Stimulated activated CD8-positive, alpha-beta memory T cell treated with anti-CD3 and anti-CD28 coated beads, Interleukin-4, amount 100 ng/mL, for 4 hours (primary cell): ENCODE measurements at places on chromosomes 4 and X.

GRCh38 chr4:26746802-26747213, 113.8 kb upstream of the STIM2 start:
- DNase-seq, result no peak

DNA sequence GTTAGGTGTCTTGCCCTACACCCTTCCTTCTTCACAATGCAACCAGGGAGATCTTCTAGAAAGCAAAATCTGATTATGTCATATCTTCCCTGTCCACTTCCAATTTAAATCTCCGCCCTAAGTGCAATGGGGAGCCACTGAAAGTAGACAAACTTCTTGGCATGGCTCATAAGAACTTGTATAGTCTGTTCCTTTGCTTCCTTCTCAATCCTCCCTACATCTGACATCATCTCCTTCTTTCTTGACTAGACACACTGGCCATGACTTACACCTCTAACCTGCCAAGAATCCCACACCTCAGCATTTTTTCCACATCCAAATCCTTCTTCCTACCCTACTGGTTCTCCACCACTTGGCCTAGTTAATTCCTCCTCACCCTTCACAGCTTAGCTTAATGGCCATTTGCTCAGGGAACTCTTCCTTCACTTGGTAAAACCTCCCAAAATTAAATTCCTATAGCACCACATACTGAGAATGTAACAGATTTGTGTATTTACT, 55.1 kb downstream of the NCAPG start:
- DNase-seq, result no peak

GRCh38 chr4:53061091-53061850, 199.2 kb downstream of the RASL11B start:
- DNase-seq, result no peak

DNA sequence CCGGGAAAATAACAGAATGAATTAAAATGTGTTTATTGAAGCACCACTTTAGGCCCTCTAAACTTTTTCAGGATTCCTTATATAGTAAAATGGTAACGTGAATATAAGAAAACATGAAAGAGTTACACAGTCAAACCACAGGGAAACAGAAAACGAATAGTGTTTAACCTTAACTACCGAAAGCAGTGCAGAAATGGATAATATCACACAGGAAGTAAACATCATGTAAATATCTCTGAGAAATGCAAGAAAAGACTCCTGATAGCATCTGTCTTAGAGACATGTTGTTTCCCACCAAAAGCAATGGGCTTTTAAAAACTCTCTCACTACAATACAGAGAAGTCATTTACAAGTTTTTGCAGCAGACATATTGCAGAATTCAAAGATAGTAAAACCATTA, 323.9 kb upstream of the CXXC4 start:
- DNase-seq, result no peak

DNA sequence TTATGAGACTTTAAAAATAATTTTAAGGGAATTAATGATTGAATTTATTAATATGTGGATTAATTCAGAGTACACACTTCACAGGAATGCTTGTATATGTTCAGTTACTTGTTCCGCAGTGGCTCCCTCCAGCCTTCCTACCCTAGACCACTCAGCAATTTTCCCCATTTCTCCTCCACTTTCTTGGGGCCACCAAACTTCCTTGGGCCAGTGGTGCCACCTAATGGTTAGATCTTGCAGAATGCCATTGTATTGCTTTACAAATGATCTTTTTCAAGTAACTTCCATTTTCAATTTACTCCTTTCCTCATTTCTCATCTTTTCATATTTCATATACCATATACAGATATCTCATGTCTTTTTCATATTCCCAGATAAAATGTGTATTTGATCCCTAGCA, 3.6 kb upstream of the RNF175 start:
- no peak for DNase-seq

DNA sequence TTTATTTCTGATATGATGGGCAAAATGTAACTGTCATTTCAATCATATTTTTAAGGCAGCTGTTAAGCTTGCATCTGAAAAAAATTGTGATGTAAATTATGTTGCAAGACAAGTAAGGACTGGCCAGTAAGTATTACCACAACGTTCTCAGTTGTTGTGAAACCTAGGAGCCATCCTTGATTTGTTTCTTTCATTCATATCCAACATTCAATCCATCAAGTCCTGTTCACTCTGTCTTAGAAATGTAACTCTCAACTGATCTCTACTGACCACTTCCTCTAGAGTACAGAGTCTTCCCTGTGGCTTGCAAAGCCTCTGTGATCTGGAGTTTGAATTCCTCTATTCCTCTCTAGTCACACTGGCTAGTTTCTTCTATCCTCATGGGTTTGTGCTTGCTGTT, 161.4 kb upstream of the MAD2L1 start:
- DNase-seq, result no peak

GRCh38 chrX:80317646-80318045, 102.6 kb upstream of the TENT5D start:
- no peak for DNase-seq

GRCh38 chrX:132480581-132481203, 8.1 kb downstream of the MBNL3 start:
- peak; percentile 9 for DNase-seq

DNA sequence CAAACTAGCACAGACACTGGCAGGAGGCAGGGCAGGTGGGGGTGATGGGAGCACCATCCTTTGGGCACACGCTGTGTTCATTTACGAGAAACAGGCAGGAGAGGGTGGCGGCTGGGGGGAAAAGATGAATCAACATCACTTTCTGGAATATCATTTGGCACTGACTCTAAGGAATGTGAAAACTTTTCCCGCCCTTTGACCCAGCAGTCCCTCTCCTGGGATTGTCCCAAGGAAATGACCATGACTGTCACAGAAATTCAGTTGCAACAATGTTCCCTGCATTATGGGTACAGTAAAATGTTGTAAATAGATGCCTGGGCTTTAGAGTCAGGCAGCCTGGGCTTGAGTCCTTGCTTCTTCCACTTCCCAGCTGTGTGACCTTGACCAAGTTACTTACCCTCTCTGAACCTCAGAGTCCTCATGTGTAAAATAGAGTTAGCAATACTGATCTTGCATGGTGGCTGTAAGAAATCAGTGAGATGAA, 58.6 kb downstream of the ABLIM2 start:
- no peak for DNase-seq

GRCh38 chrX:20639115-20639514, 372.4 kb upstream of the RPS6KA3 start:
- DNase-seq, result no peak

DNA sequence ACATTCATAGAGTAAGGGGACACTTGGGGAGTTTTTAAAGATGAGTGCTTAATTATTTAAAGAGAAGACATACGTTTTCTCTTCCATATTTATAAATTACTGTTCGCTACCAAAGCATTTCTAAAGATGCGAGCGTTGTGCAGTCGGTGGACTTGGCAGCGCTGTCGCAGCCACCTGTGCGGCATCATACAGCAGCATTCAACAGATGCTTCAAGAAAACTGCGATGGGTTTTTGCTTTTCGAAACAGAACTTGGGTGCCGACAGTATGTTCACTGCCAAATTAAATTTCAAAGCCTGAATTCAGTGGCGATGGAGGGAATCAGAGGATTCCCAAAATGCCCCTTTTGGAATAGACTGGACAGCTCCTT, 1.6 kb upstream of the HTR2C start:
- no peak for DNase-seq

GRCh38 chr4:7956270-7956808, 16.7 kb upstream of the AFAP1 start:
- no peak for DNase-seq

GRCh38 chr4:119080721-119081541, 54.7 kb upstream of the MYOZ2 start:
- no peak for DNase-seq

DNA sequence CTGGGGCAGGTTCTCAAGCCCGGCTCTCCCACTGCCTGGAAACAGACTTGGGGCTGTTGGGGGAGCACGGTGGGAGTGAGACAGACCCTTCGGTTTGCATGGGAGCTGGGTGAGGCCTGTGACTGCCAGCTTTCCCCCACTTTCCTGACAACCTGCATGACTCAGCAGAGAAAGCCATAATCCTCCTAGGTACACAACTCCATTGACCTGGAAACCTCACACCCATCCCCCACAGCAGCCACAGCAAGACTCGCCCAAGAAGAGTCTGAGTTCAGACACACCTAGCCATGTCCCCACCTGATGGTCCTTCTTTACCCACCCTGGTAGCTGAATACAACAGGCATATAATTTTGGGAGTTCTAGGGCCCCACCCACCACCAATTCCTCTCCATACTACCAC, 57.6 kb upstream of the UBQLN2 start:
- no peak for DNase-seq

- no peak for DNase-seq
Measured at GRCh38 chrX:41302370-41302769, 31.6 kb upstream of the DDX3X start.

GRCh38 chr4:17635056-17635455, 20.6 kb downstream of the MED28 start:
- DNase-seq, result no peak

DNA sequence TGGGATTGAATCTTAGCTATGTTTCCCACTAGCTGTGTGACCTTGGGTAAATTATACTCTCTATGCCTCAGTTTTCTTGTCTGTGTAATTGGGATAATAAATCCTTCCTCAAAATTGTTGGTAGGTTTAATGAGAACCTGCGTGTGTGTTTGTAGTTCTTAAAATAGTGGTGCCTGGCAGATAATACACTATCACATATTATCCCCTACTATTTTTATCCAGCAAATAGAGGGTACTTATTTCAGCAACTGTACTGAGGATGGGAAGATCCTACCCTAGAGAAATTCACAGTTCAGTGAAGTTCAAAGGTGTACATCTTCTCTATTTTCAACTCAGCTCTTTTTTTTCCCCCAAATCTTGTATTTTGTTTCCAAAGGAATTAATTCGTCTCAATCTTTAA, 17.2 kb downstream of the ABHD18 start:
- DNase-seq, result no peak

- no peak for DNase-seq
Measured at GRCh38 chr4:119833611-119834010, 205.0 kb upstream of the PDE5A start.

DNA sequence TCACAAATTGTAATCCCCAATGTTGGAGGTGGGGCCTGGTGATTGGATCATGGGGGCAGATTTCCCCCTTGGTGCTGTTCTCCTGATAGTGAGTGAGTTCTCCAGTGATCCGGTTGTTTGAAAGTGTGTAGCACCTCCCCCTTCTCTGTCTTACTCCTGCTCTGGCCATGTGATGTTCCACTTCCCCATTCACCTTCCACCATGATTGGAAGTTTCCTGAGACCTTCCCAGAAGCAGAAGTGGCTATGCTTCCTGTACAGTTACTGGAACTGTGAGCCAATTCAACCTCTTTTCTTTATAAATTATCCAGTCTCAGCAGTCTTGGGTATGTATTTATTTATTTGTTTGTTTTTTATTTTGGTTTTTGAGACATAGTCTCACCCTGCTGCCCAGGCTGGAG, 143.2 kb downstream of the CPE start:
- DNase-seq, result no peak

- DNase-seq, result no peak
Measured at GRCh38 chr4:74327762-74328161, 19.5 kb downstream of the EPGN start.

DNA sequence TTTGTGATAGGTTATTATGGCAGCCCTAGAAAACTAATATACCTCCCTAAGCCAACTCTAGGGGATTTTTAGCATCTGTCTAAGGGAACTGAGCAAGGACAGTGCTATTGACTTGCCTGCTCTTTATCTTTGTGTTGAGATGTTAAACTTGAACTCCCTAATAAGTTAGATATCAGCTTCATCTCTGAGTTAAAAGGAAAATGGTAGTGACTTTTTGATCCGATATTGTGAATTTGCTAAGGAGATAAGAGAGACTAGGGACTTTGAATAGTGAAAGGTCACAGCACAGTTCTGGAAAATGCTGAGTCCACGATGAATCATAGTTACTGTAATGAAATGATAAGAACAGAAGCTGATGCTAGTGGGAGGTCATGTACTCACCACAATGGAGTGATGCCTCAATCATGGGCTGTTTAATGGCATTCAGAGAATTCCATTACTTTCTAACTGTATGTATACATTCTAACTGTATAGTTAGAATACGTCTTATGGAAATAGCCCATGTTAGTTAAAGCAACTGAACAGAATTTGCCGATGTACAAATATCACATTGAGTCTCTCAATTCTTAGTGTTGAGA, 147.2 kb downstream of the GLRA3 start:
- no peak for DNase-seq

GRCh38 chr4:104532677-104533076, 38.0 kb upstream of the CXXC4 start:
- DNase-seq, result no peak

- no peak for DNase-seq
Measured at GRCh38 chr4:153326513-153326912, 18.0 kb upstream of the MND1 start.

DNA sequence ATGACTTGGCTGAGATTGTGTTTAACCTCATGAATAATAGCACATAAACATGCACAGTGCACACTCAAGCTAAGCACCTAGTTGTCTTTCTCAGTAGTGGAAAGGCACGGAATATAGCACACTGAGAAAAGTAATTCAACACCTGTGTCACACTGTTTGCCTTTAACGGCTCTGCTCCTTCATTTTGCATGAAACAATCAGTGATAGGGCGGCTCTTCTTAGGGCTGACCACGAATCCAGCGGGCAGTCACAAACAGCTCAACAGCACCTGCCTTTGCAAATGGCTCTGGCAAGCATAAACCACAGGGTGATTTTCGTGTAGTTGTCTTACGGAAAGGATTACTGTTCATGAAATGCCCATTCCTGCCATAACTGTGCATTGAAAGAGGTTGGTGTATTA, 954.0 kb upstream of the TENM3 start:
- DNase-seq, result no peak

DNA sequence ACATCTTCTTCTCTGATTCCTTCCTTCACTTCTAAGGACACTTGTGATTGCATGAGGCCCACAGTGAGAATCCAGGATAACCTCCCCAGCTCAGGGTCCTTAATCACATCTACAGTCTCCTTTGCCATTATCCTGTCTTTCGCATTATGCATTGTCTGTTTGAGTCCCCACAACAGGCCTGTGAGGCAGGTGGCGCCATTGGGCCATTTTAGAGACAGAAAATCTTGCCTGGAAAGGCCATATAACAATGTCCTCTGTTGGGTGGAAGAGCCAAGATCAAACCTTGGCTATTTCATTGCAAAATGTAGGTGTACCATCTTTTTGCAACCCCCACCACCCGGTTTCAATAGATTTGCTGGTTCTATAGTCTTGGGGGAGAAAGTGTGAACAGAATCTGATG, 11.8 kb upstream of the DCUN1D4 start:
- peak; percentile 47 for DNase-seq

GRCh38 chrX:140447150-140447549, 57.7 kb downstream of the SOX3 start:
- DNase-seq, result no peak

- DNase-seq, result no peak
Measured at GRCh38 chr4:54276641-54277430, 47.7 kb downstream of the PDGFRA start.

GRCh38 chr4:138939960-138940359, 75.6 kb upstream of the NOCT start:
- DNase-seq, result no peak

DNA sequence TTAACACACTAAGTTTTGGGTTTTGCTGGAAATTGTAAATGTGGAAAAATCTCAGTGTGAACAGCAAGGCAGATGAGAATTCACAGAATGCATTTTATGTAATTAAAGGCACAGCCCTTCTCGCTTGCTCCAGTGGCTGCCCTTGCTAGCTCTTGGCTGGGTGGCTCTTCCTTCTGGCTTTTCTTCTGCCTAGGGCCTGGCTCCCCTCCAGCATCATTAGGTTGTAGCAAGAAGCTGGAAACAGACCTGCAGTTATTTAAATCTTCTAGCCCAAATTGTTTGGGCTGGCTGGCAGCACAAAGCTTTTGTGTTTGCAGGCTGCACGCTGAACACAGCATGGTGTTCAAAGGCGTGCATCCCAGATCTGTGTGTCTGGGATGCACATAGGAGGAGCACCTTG, 56.5 kb downstream of the LIMCH1 start:
- no peak for DNase-seq
